ENCODE measurements at places on chromosomes 12 and 14.
A peak's percentile ranks its signal among the peaks of the same experiment; 100 is the strongest.

DNA sequence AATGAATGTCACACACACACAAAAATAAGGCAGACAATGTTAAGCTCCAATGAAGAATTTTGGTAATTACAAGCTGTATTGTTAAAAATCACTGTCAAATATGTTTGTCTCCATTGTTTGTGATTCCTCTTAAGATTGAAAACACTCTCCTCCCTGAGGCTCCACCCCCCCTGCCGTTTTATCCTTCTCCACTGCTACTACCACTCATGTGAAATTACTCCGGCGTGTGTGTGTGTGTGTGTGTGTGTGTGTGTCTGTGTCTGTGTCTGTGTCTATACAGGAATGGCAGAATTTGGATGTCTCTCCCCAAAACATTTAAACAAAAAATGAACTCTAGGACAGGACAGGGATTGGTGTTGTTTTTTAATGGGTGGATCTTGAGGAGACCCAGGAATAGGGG lies 365.1 kb upstream of the DIO2 start:
- no peak for DNase-seq

GRCh38 chr12:64004641-64005040 lies 160.1 kb downstream of the SRGAP1 start:
- DNase-seq, result no peak

DNA sequence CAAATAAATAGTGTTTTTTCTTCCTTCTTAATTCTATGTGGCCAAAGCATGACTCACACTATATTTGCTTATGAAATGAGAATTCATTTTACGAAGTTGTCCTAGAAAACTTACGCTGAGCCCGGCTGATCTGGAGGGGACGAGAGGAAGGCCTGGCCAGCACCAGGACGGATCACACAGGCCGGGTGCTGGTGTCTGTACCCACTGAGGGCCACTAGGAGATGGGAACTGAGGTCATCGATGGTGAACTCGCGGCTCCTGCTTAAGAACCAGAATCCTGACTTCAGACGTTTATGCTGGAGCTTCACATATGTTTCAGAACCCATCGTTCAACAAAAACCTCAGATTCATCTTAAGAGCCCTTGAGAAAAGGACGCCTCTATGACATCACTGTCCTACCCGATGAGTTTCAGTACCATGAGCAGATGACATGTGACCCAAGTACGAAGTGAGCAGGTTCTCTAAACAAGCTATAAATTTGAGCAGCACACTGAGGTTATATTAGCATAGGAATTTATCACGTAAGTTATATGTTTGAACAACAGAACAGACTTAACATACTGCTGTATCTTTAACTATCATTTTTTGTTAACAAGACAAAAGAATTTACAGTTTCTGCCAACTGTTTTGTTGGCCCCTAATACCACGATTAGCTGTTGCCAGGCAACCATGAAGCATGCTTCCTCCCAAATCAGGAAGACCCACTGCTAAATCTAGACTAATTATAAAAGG lies 111.9 kb downstream of the FOXN3 start:
- peak; percentile 53 for DNase-seq

DNA sequence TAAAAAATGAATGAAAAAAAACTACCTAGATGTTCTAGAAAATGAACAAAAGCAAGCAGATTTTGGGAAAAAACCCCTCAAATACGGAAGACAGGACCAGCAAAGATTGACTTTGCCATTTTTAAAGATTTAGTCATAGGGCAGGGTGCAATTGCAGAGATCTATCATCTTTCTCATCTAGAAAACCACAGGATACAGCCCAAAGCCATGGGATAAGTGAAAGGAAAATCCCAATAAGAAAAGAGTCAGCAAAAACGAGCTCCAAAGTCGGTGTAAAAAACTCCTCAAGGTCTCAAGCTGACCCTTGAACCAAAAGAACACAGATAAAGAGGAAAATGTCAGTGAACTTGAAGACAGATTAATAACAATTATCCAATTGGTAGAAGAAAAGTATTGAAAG lies 28.0 kb downstream of the CEP290 start:
- DNase-seq, result no peak

GRCh38 chr12:131202592-131203378 lies 249.1 kb downstream of the ADGRD1 start:
- no peak for DNase-seq

- peak; percentile 80 for DNase-seq
These were observed 1.5 kb upstream of the DIABLO start for GRCh38 chr12:122227341-122227740.

GRCh38 chr14:96934638-96935330 lies 137.6 kb downstream of the VRK1 start:
- DNase-seq, result no peak

- peak; percentile 78 for DNase-seq
These were observed 33.5 kb upstream of the NXPH4 start for GRCh38 chr12:57182918-57183575.

DNA sequence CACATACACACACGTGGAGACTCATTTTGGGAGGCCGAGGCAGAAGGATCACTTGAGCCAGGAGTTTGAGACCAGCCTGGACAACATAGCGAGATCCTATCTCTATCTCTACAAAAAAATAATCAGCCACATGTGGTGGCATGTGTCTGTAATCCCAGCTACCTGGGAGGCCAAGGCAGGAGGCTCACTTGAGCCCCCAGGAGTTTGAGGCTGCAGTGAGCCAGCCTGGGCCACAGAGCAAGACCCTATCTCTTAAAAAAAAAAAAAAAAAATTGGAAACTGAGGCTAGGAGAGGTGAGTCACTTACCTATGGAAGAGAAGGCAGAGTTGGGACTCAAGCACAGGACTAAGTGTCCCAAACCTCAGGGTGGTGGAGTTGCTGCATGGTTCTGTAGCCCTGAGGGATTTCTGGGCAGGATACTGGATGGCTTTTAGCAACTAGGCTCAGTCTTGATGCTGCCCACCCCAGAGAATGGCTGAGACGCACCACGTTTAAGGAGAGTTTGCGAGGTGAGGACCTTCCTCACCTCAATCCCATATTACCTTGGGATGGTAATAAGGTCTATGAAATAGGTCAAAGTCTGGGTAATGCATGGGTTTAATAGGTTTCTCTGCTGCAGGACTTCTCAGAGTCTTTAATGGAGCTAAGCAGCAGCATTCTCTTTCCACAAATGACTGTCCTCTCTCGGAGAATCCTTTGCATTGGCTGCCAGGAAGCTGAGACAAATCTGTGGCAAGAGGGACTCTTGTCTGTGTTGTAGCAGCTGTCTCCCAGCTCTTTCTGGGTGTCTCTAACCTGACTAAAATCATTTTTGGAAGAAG lies 35.6 kb downstream of the SH2B3 start:
- DNase-seq, result no peak

GRCh38 chr12:4431866-4432265 lies 13.7 kb downstream of the FGF6 start:
- no peak for DNase-seq

DNA sequence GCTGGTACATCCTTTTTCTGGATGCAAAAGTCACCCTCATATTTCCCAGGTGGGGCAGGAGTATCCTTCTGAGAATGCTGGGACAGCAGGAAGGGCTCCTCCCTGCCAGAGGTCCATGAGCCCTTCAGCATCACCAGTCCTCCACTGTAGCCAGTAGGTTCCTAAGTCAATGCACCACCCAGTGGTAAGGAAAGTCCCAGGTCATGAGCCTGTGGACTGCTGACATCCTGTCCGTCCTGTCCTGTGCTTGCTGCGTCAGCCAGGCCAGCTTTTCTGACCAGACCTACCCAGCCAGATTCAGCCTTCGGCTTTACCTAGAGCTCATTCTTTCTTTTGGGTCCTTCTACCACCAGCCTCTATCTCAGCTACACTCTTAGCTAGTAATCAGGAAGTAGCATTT lies 23.0 kb upstream of the ACTN1 start:
- DNase-seq, result peak; percentile 10

- no peak for DNase-seq
These were observed 343.9 kb upstream of the FLRT2 start for GRCh38 chr14:85186082-85186481.

GRCh38 chr14:97224016-97224415 lies 426.8 kb downstream of the VRK1 start:
- DNase-seq, result no peak

GRCh38 chr12:129009833-129010622 lies 156.8 kb downstream of the GLT1D1 start:
- no peak for DNase-seq

GRCh38 chr14:94115058-94115591 lies 4.6 kb downstream of the IFI27 start:
- DNase-seq, result no peak

Data from CD4-positive, alpha-beta T cell treated with Interleukin-1 beta for 1 hour (primary cell).